ENCODE measurements at places on chromosomes 3 and 15.

- DNase-seq = no peak
Measured at GRCh38 chr3:196975349-196975748, 6.7 kb upstream of the PIGZ start.

- no peak for DNase-seq
Measured at GRCh38 chr15:64642875-64643274, 132.5 kb downstream of the RBPMS2 start.

GRCh38 chr3:69092030-69092516, 7.3 kb downstream of the ARL6IP5 start:
- DNase-seq = no peak

- no peak for DNase-seq
Measured at GRCh38 chr3:28743831-28744230, 395.2 kb upstream of the AZI2 start.

DNA sequence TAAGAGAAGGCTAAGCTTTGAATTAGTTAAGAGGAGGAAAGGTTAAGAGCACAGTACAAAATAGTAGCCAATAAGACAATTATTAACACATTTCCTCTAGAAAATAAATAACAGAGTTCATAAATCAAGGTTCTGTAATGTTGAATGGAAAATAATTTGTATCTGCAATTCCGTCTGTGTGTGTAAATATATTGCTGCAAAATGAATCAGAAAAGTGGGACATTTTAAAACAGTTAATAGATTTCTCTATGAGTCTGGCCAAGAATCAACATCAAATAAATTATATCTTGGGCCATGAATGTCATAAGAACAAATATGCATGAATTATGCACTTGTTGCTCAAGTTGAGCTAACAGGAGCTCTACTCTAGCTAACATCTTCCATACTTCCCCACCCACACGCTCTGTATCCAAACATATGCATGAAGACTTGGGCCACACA, 14.2 kb upstream of the SUCNR1 start:
- DNase-seq = no peak

DNA sequence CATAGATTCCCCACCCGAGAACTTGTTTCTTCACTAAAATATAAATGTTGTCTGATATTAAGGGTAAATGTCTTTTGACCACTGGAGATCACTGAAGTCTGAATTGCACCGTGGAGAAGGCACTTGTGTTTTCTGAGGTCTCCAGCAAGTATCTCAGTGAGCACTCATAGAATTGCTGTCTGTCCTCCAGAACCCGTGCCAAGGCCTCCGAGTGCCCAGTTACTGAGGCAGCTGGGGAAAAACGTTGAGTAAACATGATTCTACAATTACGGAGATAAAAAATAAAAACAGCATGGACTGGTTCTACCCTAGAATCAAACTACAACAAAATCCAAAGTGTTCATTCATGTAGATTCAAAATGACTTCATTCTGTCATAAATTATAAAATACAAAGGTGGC, 60.0 kb downstream of the MLH1 start:
- no peak for DNase-seq

DNA sequence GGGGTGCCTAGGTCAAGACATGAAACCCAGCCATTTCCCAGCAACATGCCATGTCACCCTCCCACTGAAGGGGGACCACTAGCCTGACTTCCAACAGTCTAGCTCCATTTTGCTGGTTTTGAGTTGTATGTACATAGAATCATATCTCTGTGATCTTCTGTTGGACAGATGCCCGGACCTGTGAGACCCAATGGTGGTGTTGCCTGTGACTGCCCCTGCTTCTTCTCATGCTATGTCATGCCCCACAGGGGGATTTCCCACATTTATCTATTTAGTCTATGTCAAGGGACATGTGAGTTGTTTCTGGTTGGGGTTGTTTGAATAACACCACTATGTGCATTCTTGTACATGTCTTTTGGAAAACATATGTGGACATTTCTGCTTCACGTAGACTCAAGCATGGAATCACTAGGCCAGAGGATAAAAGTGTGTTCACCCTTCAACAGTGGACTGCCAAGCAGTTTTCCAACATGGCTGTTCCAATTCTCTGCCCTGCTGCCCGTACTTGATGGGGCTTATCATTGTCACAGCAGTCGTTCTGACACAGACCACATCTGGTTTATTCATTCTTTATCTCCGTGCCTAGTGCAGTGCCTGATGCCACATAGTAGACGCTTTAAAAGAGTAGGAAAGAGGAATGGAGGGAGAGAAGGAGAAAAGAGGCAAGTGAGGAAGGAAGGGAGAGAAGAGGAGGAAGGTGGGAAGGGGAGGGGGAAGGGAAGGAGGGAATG, 114.4 kb downstream of the TPRA1 start:
- DNase-seq = no peak

DNA sequence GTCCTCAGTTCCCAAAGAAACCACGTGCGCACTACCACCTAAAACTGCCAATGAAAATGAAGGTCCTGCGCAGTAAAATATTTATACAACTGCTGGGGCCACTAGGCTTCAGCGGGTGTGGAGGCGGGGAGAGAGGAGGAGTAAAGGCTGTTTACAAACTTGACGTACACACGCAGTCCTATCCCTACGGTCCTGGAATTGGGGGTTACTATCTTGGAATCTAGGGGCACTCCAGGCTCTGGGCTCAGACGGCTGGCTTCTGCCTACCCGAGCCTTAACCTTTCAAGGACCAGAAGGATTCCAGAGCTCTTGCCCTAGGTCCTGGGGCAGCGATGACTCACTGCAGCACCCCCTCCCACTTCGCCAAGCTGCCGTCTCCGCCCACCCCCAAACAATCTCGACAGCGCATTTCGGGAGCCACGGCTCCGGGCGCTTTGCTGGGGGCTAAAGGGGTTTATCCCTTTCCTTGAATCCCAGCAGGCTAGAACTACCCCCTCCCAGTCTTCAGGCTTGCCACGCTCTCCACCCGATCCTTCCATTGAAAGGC, 3.0 kb downstream of the ADAMTS9 start:
- DNase-seq = no peak

DNA sequence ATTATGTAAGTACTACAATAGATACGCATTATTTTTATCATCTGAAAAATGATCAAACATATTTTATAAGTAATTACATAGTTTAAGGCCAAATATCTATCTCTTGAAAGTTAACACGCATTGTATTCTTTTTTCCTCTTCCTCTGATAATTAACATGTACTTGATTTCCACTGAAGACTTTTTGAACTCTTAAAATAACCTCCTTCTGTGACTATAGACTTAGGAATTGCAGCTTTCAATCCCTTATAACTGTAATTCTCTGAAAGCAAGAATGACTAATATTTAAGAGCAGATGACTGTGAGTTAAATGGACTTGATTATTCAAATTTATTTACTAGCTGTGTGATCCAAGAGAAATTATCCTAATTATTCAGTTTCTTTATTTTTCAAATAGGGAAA, 730.6 kb upstream of the NECTIN3 start:
- no peak for DNase-seq

- no peak for DNase-seq
Measured at GRCh38 chr3:152769523-152769922, 65.4 kb upstream of the P2RY1 start.

DNA sequence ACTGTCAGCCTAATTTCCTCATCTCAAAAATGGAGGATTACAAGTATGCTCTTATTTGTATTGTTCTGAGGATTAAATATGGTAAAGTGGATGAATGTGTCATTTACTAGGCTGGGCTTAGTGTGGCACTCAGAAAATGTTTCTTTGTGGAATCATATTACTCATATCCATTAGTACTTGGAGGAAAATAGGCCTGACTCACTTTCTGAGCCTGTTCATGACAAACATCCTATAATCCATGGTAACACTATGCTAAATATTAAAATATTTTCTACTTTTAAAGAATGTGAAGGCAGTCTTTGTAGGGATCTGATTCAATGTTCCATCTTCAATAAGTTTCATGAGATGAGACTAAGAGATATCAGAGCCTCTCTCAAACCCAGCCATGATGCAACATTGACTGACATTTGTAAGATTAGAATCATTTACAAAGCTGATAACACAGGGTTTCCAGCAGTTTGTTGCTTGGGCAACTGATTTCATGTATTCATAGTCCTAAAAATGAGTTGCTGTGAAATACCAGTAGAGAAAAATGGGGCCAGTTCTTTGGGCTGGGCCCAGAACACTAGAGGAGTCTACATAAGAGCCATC, 1048.5 kb downstream of the NTRK3 start:
- no peak for DNase-seq

GRCh38 chr15:26260517-26261133, 397.5 kb upstream of the ATP10A start:
- DNase-seq = no peak

GRCh38 chr3:143648218-143648617, 200.1 kb downstream of the SLC9A9 start:
- no peak for DNase-seq

DNA sequence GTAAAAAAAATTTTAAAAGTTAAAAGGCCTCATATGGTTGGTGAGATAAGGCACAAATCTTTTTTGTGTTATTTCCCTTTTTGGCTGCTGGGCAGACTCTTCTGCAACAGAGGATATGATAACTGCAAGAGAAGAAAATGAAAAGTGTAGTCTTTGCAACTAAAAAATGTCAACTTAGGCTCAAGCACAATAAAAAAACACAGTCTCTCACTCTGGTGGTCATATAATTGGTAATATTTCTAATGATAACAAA, 15.4 kb downstream of the COMMD2 start:
- no peak for DNase-seq

DNA sequence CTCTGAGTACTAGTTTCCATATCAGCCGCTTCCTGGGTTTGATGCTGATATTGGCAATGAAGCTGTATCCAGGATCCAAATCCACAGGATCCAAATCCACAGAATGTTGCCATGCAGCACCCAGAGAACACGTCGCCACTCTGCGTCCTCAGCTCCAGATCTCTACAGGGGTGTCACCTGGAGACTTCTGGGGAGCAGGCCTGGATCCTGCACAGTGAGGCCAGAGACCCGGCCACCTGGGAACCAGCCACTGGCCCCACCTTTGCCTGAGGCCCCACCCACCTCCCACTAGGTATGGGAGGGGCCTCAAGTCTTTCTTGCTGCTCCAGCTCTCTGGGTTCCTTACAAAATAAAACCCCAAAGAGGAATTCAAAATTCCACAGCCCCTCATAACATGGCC, 123.9 kb downstream of the LRRK1 start:
- DNase-seq = no peak

DNA sequence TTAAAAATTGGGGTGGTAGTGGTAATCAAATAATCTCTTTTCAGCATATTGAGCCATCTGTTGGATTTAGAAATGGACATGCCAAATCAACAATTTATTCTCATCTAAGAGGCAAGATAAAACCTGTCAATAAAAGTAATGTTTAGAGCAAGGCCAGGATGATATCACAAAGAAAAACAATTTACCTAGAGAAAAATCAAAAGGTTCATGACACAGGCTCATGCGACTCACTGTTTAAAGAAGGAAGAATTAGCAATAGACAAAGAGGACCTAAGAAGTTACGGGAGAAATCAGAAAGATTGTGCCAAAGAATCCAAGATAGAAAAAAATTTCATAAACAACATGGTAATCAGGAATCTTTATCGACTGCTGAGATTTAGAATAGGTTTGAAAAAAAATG, 868.5 kb upstream of the GBE1 start:
- DNase-seq = no peak

DNA sequence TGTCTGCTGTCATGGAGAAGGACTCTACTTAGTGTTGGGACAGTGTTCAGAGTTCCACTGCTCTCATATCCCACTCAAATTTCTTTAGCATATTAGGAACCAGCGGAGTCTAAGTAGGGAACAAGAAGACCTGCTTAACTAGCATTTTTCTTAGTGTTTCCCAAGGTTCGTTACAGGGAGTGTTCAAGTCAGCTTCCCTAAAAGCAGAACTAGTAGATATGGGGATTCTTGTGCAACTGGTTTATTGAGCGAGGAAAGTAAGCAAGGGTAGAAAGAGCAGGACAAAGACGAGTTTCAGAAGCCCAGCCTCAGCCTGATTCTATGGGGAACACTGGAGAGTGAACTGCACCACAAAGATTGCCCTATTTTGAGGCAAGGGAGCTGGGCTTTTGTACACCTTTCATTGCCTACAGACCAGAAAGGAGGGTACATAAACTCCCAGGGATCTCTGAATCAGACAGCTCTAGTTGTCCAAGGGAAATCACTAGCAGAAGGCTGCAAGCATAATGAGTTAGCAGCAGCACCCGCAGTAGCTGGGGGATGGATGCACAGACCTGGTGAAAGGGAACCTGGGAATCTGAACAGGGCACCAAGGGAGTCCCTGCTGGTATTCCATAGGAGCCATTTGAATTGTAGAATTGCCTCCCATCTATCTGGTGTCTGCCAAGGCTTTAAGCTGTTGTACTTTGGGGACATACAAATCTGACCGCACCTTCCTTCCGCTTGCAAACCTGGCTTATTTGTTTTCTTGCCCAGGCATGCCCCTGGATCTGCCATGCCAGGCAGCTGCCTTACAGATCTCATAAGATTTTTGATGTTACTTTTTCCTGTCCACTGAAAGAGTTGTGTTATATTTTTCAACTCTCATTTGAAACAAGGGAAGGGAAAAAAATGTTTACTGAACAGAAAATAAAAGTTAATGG, 15.1 kb downstream of the CMTM7 start:
- no peak for DNase-seq

DNA sequence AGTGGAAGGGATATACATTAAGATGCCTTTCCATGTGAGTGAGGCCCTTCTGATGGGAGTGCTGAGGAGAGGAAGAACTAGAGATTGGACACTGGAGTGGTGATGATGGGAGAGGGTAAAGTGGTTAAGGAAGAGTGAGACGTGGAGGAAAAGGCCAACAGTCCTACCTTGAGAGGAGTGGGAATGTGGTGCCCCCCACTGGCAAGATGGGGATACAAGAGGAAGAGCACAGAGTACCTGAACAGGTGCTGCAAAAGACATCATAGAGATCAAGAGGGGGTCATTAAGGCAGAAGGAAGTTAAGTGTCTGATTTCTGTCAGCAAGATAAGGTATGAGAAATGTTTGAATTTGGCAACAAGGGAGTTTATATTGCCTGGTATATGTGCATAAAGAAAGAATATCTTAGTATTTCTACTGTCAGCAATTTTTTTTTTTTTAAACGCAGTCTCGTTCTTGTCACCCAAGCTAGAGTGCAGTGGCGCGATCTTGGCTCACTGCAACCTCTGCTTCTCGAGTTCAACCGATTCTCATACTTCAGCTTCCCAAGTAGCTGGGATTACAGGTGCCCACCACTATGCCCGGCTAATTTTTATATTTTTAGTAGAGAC, 34.0 kb downstream of the ARIH2 start:
- DNase-seq = peak; percentile 19

DNA sequence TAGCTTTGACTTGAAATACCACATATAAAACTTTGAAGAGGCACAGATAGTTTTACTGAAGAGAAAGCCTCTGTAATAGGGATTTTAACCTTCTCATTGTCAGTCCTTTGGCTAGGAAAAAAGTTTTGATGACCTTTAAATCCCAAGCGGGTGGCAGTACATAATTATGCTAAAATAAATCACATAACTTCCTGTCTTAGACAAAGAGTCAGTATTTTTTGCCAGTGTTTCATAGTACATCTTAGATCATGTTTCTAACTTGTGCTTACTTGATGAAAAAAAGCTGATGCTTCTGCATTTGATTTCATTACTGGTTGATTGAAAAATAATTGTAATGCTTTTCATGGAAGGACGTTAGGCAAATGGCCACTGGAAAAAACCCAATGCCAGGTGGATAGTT, 5.8 kb downstream of the ST3GAL6 start:
- DNase-seq = no peak

GRCh38 chr15:58453931-58454793, 22.4 kb downstream of the LIPC start:
- no peak for DNase-seq
